ENCODE measurements at places on chromosomes 5 and 9. TPM values are rescaled to one million over a fixed set of nuclear protein-coding genes. Genes with fewer than 3 reads are reported as not detected.

GPR151 gene
- total RNA-seq, result not detected

MARCHF11 gene
- total RNA-seq, result not detected

INSL4 gene
- not detected for total RNA-seq

MGAT1 gene
- 96.6 TPM for total RNA-seq

DNA sequence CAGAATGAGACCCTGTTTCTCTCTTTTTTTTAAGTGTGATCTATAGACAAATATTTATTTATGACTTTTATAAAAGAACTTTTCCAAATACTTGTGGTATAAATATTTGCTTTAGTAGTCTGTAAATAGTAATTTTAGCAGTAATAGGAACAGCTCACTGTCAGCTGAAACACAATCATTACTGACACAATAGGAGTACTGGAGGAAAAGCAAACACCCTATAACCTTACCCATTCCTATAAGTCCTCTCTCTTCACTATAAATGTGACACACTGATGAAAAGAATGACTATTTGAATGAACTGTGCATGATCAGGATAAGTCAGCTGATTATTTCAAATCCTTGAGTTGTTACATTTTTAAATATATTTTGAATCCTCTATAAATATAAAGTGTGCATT lies 72.4 kb downstream of the CDH12 start:
- no peak for DNase-seq

DNA sequence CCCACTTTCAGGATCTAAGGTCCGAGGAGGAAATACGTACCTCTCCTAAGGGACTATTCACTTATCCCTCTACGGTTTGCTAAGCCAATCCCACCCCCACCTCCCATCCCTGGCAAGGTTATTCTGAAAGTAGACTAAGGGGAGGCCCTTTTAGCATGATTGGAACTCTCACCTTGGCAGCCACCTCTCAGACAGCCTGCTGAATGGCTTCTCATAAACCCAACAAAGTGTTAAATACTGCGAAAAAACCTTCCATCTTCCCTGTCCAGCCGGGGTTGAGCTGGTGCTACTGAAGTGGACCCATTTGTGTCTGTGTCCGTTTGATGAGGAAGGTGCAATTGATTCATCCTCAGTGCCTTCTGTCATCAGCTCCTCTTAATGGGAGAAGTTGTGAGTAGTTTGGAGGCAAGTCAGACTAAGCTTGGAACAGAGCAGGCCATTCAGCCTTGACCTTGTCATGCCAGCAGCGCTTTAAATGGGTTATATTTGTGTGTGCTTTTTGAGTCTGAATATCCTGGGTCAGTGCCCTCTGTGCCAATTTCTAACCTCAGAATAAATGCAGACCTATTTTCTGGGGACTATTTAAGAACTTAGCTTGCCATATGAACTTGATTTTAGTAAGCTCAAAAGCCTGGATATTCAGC lies 476.3 kb upstream of the ZNF608 start:
- DNase-seq, result no peak

DNA sequence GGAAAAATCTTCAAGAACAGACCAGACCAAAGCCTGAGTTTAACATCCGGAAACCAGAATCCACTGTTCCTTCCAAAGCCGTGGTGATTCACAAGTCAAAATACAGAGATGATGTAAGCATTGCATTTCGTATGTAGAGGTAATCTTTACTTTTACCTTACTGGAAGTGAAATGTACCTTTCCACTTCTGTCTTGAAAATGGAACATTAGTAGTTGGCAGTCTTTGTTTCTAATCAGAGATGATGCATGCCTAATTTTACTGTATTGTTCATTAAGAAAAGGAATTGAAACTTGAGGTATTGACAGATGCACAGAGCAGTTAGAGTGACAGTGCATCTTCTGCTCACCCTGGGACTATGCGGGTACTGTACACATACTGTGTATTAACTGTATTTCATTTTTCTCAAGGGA lies 34.6 kb downstream of the HABP4 start:
- DNase-seq, result no peak

DNA sequence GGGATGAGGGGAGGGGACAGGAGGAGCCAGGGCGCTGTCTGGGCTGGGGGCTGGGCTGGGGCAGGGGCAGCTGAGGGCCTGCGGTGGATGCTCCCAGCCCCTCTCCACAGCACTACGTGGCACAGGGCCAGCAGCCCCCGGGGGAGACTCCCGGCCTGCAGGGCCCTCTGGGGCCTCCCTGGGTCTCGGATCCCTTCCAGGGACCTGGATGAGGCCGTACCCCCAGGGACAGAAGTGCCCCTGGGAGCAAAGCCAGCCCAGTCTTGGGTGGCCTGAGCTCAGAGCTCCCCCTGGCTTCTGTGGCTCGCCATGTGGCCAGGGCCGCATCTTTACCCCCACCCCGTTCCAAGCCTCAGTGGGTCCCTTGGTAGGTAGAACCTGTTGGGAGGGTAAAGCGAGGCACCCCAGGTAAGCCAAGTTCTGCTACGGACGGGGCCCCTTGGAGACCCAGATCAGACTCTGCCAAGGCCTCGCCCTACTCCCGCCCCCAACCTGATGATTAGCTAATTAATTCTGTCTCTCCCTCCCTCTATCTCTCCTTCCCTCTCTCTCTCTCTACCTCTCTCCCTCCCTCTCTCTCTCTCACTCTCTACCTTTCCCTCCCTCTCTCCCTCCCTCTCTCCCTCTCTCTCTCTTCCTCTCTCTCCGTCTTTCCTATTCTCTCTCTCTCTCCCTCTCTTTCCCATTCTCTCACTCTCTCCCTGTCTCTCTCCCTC lies 24.3 kb downstream of the KCNT1 start:
- no peak for DNase-seq

DNA sequence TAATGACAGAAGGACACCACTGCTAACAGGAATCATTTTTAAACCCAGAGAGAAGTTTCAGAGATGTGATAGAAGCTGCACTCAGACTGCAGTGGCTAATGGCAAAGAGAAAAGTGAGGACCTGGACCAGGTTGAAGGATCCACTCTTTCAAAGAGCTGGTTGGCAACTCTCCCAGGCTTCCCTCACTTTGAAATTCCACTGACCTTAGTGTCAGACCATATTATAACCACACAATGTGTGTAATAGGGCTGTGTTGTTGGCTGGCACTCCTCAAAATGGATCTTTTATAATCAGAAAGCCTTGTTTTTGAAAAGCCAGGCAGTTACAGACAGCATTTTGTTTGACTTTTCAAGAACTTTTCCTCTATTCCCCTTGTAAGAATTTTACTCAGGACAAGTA lies 280.7 kb downstream of the PRELID2 start:
- DNase-seq, result no peak

- DNase-seq, result no peak
Observed at GRCh38 chr5:110880413-110880812, 141.6 kb downstream of the SLC25A46 start.

- no peak for DNase-seq
Observed at GRCh38 chr9:89497257-89497963, 503 bp downstream of the SEMA4D start.

DNA sequence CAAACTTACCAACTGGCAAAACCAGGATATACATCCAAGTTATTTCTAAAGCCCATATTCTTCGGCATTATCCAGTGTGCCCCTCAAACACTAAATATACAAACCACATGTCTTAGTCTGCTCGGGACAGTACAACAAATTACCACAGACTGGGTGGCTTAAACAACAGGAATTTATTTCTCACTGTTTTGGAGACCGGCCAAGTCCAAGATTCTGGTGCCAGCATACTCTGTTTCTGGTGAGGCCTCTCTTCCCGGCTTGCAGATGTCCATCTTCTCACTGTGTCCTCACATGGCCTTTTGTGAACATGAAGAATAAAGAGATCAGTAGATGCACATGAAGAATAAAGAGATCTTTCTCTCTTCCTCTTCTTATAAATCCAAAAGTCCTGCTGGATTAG lies 12.9 kb upstream of the SLCO6A1 start:
- DNase-seq, result no peak

DNA sequence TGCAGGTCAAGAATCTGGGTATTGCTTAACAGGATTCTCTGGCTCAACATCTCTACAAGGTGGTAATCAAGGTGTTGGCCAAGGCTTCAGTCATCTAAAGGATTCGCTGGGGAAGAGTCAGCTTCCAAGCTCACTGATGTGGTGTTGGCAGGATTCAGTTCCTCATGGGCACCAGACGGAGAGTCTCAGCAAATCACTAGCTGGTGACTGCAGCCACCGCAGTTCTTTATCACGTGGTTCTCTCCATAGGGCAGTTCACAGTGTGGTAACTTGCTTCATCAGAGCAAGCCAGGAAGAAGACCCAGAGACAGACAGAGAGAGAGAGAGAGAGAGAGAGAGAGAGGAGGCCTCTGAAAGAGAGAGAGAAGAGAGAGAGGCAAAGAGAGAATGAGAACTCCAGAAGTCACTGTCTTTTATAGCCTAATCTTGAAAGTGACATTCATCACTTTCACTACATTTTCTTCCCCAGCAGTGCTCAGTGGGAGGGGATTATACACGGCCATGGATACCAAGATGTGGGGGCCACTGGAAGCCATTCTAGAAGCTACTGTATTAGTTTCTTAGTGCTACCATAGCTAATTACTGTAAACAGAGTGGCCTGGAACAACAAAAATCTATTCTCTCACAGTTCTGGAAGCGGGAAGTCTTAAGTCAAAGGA lies 109.2 kb upstream of the SMIM23 start:
- no peak for DNase-seq

GRCh38 chr9:90961375-90961774 lies 159.8 kb downstream of the SYK start:
- no peak for DNase-seq

- DNase-seq, result no peak
Observed at GRCh38 chr9:7186175-7186574, 428.4 kb downstream of the KDM4C start.

GRCh38 chr5:143355710-143356109 lies 47.8 kb downstream of the NR3C1 start:
- DNase-seq, result no peak

DNA sequence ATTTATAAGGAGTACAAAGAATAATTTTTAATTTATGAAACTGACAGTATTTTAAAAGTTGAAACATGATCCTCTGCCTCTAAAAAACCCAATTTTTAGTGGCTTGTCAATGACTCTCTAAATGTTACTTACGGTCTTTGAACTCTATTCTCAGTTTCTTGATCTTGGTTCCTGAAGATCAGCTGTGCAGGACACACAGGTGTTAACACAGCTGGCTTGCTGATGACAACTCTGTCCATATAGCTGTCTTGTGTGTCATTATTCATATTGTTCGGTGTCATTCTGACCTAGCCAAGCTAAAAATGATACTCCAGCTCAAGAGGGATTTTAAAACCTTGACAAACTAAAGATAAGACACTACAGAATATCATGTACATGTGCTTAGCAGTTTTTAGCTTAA lies 314.5 kb downstream of the CCDC171 start:
- DNase-seq, result no peak

DNA sequence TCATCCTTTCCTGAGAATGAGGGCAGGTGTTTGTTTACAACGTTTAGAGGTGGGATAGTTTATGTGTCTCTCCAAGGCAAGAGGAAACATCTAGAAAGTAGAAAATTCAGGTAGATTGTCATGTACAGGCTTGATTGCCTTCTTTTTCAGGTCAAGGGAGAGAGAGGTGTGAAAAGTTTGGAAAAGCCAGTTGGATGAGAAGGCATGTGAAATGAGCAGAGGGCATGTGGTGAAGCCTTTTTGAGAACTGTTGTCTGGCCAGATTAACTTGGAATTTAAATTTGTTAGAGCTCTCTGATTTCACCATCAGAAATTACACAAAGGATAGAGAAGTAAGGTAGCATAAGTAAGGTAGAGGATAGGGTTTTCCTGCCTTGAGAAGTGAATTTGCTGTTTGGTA lies 74.6 kb downstream of the SNX24 start:
- no peak for DNase-seq

GRCh38 chr9:116985596-116985995 lies 298.5 kb downstream of the TRIM32 start:
- no peak for DNase-seq

DNA sequence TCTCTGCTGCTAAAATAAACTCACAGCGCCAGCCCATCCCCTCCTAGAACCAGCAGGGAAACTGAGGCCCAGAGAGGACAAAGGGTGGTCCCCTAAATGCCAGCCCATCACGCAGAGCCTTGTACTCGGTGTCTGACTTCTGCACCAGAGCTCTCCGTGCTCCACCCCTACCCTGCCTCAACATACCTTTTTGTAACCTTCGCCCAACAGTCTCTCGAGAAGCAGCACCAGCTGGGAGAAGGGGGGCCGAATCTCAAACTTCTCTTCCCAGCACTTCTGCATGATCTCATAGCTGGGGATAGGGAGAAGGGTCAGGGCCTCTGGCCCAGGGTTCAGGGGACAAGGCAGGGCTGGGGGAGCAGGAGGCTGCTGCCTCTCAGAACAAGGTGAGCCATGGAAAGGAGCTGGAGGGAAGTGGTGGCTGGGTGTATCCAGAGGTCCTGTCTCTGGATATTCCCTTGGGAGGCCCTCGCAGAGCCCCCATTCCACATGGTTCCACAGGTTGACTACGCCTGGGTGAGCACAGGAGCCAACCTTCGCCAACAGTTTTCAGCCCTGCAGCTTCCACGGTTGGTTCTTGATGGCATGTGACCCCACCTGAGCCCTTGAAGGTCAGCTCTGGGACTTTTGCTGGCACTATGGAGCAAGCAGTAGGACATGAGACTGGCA lies 32.3 kb upstream of the CSF1R start:
- DNase-seq, result no peak

- no peak for DNase-seq
Observed at GRCh38 chr5:154430961-154431630, 14.7 kb upstream of the SAP30L start.
